Progenitor cell of endocrine pancreas (in vitro differentiated cells): ENCODE measurements at places on chromosomes 11 and 22.
A peak's percentile ranks its signal among the peaks of the same experiment; 100 is the strongest.

GRCh38 chr11:65439331-65440181 lies 17.0 kb downstream of the NEAT1 start:
- no peak for DNase-seq
- H3K4me3 ChIP-seq = no peak overlapping the region
- no peak overlapping the region for H3K27ac ChIP-seq
- H3K27me3 ChIP-seq = no peaks in the 10 kb centered on the region

GRCh38 chr22:17969701-17970113 lies 54.7 kb downstream of the MICAL3 start:
- no peak overlapping the region for H3K4me3 ChIP-seq
- H3K27me3 ChIP-seq = no peaks in the 10 kb centered on the region
- peak overlapping the region; percentile 22 for H3K27ac ChIP-seq
- DNase-seq = no peak

DNA sequence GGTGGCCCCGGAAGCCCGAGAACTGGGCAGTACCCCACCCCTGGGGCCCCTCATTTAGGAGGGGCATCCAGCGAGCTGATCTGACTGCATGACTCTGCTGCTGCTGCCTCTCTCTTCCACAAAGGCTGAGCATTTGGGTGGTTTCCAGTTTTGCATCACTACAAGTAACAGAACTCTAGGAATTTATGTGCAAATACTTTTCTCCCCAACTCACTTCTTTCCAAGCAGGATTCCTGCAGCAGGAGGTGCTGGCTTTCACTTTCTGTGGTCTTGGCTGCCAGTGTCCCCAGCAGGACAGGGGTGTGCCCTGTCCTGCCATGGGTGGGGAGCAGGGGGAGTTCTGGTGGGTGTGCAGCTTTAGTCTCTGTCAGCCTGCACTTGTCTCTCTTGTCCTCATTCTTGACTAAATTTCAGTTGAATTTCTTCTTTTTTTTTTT lies 21.2 kb downstream of the UPB1 start:
- no peak for DNase-seq
- peaks cover 9% of the 10 kb centered on the region for H3K27me3 ChIP-seq
- H3K4me1 ChIP-seq = peaks cover 40% of the 10 kb centered on the region
- H3K4me3 ChIP-seq = no peak overlapping the region

- H3K36me3 ChIP-seq = peaks cover 4% of the 10 kb centered on the region
- DNase-seq = no peak
- no peak overlapping the region for H3K4me3 ChIP-seq
- no peak overlapping the region for H3K27ac ChIP-seq
- H3K4me1 ChIP-seq = no peaks in the 10 kb centered on the region
Measured at GRCh38 chr22:47433627-47434026, 671.2 kb downstream of the TBC1D22A start.
